NCI-H1930 (cell line): ENCODE measurements at places on chromosomes 2 and 18.

- DNase-seq: no peak
Measured at GRCh38 chr2:72612614-72613160, 213.1 kb downstream of the EXOC6B start.

DNA sequence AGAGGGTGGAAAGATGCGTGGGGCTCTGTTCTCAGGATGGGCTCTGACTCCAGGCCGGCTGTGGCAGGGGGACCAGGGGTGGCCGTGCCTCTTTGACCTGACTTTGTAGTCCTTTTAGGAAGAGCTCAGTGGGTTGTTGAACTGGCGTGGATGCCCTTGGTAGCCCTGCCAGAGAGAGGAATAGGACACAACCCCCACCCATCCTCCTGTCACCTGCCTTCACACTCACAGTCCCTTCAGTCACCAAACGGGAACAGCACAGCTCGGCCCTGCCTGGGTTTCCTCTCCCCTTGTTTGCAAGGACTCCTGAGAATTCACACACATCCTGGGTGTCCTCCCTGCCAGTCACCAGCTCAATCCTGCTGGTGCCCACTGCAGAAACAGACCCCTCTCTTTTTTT lies 20.1 kb upstream of the MRPL33 start:
- DNase-seq: no peak

DNA sequence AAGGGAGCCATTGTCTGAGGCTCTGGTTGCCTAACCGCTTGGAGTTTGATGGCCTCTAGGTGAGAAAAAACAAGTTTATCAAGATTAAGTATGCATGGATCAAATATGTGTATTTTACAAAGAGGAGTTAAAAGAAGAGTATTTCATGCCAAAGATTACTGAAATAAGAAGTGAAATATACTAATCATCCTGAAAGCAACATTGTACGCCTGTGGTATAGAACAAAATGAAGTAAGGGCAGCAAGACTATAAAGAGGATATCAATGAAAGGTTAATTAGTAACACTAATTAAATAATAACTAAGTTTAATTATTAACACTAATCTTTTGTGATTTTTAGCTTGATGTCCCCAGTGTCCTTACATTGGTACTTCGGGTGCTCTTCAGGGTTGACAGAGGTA lies 276.7 kb downstream of the CALCRL start:
- no peak for DNase-seq

DNA sequence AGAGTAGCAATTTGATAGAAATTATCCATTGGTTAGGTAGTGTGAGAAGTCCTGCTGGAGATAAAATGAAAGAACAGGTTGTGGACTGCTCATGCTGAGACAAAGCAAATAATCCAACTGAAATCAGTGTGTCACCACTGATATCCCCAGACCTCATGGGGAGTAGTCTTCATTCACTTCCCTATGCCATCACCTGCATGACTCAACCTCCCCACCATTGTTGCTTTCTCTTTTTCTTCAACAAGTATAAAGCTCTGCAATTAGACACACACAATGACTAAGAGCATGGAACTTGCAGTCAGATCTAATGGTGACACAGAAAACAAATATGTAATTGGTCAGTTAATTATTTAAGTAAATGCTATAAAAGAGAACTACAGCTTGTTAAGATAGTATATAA lies 475.3 kb downstream of the RIT2 start:
- DNase-seq: peak; percentile 52

DNA sequence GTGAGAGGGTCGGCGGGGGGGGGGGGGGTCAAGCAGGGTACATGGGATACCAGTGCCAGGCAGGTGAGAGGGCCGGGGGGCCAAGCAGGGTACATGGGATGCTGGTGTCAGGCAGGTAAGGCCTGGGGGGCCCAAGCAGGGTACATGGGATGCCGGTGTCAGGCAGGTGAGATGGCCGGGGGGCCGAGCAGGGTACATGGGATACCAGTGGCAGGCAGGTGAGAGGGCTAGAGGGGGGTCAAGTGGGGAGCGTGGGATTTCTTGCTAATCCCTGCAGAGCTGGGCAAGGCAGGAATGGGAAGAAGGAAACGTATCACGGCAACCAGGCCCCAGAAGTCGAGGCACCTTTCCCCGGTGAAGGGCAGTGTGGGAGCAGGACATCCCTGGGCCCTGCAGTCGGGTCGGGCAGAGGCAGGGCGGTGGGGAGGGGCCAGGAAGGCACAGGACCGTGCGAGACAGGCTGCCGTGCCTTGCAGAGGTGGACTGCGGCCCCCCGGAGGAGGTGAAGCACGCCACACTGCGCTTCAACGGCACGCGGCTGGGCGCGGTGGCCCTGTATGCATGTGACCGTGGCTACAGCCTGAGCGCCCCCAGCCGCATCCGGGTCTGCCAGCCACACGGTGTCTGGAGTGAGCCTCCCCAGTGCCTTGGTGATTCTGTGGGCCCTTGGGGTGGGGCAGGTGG lies 49.3 kb downstream of the MTERF4 start:
- DNase-seq: no peak

GRCh38 chr2:182182436-182182835 lies 196.8 kb downstream of the PPP1R1C start:
- DNase-seq: no peak
